Tongue (tissue), 3 donors: ENCODE measurements at places on chromosomes 4 and X. TPM values are rescaled to one million over a fixed set of nuclear protein-coding genes. Genes with fewer than 3 reads are reported as not detected.

The PHOX2B gene
- not detected for total RNA-seq

The ZNF185 gene
- total RNA-seq: 22.6 TPM

The MOB1B gene
- 39.2 TPM for total RNA-seq

The CXorf51A gene
- not detected for total RNA-seq

The CFP gene
- total RNA-seq: 1.9 TPM

The AKAP14 gene
- total RNA-seq: 0.41 TPM

The MTHFD2L gene
- total RNA-seq: 18.9 TPM

The KCNIP4 gene
- 0.31 TPM for total RNA-seq

The MUC7 gene
- 140 TPM for total RNA-seq
